ENCODE measurements at places on chromosomes 6 and 20.

DNA sequence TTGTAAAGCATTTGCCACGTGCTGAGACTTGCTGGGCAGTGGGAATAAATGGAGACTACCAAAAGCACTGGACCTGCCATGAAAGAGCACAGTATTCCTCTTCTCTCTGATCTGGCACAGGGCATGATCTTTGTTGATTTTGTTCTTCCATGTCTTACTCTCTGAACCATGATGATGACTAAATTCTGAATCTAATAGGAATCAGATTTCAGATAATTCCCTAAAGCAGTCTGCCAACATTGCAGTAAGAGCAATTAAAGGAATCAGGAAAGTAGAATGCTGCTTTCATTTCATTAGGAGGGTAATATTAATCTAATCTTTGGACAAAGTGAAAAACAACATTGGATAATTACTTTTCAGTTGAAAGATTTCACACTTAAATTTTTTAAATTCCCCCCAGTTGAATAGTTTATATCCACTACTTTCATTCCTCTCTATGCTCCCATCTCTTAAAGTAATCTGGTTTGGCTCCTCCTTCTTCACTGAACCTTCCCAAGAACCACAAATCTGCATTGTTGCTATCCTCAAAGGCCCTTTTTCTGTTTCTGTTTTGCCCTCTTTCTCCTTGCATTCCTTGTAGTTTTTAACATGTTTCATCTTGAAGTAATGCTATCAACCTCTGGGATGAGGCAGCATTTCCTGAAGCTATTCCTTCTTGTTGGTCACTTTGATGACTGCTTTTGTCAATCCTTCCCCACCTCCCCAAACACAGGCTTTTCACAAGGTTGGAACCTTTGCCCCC lies 243.2 kb upstream of the TENT5A start:
- DNase-seq = no peak

GRCh38 chr20:63405102-63405730 lies 44.1 kb upstream of the CHRNA4 start:
- DNase-seq = no peak

DNA sequence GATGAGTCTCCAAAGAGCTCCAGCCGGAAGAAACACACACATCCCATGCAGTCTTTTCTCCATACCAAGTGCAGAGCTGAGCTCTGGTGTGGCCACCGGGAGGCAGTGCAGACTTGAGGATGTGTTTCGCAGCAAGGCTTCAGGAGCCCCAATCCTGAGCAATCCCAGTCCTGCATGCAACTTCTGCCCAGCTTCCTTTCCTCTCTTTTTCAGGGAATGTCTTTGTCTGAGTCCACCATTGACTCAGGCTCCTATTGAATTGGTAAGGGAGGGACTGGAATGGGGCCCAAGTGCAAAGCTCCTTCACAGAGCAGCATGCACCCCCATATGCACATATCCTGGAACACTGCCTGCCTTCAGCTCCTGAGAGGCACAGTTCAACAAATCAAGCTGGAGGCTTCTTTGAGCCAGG lies 50.5 kb upstream of the ASIP start:
- peak; percentile 74 for DNase-seq

DNA sequence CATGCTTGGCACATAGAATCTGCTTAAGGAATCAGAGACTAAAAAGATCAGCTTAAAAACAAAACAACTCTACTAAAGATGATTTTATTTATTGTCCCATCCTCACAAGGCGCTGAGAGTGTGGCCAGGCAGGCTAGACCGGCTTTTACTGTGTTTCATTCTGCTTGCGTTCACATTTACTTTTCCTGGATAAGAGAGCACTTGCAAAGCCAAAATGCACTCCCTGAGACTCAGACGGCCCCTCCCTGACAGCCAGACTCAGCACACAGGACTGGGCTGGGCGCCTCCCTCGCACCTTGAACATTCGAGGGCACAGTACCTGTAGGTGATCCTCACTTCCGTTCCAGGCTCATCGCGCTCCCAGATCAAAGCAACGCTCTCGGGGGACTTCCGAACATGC lies 10.2 kb downstream of the ACSS1 start:
- DNase-seq = no peak

DNA sequence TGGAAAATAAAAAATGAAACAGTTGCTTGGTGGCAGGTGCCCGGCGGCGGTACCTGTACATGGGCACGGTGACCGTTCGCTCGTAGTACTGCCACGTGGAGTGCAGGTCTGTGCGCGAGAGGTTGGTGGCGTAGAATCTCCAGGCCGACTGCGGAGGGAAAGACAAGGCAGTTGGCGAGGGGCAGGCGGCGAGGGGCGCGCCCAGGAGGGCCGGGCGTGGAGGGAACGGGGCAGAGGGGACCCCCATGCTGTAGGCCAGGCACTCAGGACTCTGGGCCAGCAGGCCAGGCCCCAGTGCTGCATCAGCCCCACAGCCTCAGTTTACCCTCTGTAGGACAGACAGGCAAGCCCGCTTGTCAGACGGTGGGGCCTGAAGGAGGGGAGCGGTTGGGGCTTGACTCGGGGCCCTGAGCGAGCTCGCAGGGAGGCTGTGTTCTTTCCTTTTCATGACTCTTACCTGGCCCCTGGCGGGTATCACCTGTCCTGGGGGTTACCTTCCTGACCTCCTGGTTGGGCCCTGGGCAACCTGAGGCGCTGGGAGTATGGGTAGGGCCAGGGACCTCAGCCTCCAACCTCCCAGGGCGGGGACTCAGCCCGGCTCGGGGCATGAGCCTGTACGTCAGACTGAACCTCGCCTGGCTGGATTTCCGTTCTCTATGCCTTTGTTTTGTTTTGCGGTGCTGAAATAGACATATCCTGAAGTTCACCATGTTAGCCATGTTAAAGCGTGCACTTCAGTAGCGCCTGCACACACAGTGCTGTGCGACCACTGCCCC lies 38.5 kb downstream of the KCNQ2 start:
- no peak for DNase-seq

DNA sequence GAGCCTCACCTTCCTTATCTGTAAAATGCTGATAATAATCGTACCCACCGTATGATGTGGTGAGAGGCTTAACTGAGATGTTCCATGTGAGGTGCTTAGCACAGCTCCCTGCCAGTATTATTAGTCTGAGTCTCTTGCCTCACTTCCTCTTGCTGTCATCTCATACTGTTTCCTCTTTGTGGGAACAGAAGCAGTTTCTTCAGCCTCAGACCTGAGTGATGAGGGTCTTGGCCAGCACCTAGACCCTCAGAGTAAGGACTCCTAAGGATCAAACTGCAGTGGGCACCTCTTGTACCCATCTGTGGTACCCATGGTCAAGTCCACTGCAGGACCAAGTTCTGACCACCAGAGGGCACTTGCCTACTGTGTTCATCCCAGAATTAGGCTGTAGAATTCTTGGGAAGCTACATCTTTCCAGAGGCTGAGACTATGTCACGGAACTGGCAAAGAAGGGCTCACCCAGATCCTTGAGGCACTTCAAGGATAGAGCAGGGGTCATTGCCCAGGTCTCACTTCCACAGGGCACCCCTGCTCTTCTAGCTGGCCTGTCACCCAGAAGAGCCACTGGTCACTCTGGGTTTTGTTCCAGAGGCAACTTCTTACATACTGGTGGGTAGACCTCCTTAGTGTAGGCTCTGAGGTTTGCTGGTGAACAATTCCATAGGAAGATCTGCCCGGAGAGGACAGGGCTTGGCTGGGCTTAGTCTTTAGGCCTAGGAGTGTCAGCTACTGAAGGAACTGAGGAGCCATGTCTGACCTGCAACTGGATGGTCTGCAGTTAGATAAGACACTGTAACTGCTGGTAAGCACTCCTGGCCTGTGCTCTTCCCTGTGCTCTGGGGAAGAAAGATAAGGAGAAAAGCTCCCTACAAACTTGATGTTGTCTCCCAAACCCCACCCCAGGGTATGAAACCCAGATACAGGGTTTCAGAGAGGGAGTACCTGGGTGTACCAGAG lies 20.6 kb upstream of the SGK2 start:
- peak; percentile 55 for DNase-seq

DNA sequence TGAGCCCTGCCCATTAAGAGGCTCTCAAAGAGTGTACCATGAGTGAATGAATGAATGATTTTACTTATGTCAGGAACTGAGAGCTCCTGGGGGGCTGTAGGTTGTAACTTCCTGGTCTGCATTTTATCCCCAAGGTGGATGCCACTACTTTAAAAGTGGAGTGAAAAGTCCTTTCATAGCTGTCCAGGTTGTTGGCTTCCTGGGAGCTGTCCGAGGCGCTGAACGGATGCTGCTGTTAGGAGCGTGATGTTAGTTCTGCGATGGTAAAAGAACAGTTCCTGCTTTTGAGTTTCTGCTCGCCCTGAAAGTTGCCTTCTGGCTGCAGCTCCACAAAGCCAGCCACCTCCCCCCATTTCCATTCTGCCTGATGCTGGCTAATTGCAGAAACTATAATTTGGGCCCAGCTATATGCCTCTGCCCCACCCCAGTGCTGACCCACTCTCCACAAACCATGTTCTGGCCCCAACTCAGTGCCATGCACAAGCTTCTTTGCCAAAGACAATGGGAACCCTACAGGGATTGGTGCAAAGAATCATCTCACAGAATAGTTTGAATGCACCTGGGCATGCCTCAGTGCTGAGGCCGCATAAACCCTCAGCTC lies 330.9 kb upstream of the CDH4 start:
- DNase-seq = no peak

DNA sequence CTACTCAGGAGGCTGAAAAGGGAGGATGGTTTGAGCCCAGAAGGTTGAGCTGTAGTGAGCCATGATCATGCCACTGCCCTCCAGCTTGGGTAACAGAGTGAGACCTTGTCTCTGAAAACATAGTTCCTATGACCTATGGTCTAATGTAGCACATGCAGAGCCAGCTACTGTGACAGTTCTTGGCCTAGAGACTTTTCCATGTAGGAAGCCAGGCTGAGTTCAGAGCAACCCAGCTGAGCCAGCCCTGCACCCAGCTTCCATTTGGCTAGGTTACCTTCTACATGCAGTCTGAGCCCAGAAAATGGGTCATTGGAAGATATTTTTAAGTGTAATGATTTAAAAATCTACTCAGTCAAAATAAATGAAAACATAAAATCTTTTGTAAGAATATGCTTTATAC lies 92.8 kb downstream of the FNDC1 start:
- no peak for DNase-seq

DNA sequence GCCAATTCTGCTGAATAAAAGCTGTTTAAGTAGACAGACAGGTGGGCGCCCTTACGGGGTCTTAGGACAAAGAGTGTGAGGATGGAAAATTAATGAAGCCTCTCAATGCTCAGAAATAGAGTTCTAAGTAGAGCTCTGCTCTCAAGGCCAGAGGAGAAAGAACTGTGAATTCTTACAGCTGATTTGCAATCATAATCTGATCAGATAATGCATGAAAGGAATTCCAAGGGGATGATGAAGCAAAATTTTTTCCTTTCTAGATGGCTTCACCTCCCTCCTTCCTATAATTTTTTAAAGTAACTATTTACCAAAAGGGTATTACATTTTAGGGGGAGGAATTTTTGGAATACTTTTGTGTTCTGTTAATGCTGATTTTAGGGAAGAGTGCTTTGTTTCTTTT lies 308.1 kb upstream of the HS3ST5 start:
- no peak for DNase-seq

DNA sequence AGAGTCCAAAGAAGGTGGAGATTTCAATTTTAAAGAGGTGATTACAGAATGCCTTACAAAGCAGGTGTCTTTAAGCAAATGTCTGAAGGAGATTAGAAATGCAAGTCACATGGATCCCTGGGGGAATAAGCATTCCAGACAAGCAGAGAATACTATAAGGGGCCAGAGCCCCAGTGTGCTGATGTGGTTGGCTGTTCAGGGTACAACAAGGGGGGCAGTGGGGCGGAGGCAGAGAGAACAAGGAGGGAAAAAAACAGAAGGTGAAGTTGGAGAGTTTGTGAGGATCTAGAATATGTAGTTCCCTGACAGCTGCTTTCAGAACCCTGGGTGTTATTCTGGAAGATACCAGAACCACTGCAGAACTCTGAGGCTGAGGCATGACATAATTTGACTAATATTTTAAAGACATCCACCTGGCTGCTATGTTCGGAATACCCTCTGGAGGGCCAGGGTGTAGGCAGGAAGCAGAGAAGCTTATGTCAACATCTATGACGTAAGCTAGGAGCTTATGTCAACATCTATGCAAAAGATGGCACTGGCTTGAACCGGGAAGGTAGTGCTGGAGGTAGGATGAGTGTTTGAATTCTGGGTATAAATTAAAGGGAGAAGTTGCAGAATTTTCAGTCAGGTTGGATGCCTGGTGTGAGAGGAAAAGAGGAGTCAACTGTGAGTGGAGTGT lies 276.3 kb upstream of the AGPAT4 start:
- DNase-seq = peak; percentile 19

DNA sequence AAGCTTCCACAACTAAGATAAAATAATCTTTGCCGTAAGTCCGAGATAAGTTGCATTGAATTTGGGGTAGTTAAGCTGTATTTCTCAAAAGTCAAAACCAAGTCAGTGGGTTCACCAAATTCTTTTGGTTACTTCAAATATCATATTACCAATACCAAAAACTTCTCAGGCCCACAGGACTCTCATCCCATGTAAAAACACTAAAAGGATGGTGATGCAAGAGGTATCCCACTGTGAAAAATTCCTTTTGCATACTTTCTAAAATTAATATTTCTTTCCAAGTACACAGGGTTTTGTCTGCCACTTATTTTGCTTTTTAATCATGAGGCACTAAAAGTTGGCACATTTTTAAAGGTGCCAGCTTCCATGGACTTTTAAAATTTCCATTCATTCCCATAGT lies 151.3 kb downstream of the GJA10 start:
- no peak for DNase-seq

- DNase-seq = no peak
Measured at GRCh38 chr6:158391276-158391675, 79.0 kb downstream of the TULP4 start.

- DNase-seq = no peak
Measured at GRCh38 chr6:105204331-105204730, 24.5 kb upstream of the POPDC3 start.

DNA sequence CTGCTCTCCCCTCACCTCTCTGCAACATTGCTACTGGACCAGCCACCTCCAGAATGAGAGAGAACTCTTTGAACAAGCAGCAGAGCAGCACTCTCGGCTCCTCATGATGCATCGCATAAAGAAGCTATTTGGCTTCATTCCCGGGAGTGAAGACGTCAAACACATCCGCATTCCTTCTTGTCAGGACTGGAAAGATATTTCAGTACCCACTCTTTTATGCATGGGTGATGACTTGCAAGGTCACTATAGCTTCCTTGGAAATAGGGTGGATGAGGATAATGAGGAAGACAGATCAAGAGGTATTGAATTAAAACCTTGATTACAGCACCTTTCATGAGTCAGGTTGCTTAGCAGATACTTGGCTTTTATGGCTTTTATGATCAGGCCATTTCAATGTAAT lies 4.3 kb downstream of the CALHM4 start:
- no peak for DNase-seq
